ENCODE measurements at places on chromosomes 7 and 10. TPM values are rescaled to one million over a fixed set of nuclear protein-coding genes. Genes with fewer than 3 reads are reported as not detected.
A peak's percentile ranks its signal among the peaks of the same experiment; 100 is the strongest.

DNA sequence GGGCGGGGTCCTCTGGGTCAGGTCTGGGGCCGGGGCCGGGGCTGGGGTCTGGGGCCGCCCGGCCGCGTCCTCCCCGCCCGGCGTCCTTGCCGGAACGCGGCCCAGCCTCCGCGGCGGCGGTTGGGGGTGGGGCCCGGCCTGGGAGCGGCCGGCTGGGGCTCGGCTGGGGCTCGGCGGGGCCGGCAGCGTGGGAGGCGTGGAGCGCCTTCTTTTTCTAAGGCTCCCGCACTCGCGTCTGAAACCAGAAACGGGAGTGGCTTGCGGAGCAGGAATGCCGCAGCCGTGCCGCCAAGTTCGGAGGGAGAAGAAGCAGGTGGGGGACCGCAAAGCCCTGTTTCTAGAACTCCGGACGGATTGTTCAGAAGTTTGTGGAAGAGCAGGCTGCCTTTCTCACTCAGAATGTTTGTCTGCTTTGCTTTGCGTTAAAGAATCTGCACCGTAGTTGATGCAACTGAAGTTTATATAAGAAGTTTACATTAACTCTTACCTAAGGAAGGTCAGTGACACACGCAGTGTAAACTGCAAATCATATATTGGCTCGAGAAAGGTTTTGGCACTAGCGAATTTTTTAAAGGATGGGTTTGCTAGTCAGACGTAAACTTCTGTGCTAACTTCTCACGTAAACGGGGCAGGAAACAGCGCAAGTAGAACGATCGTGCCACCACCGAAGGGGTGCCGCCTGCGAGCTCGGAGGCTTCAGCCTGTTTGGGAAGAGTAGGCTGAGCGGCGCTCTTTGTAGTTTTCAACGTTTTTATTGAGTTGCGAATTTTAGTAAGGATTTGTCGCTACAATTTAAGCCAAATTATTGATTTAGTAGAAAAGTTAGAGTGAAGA lies 729 bp downstream of the DNAJB6 start:
- DNase-seq, result peak; percentile 46

DNA sequence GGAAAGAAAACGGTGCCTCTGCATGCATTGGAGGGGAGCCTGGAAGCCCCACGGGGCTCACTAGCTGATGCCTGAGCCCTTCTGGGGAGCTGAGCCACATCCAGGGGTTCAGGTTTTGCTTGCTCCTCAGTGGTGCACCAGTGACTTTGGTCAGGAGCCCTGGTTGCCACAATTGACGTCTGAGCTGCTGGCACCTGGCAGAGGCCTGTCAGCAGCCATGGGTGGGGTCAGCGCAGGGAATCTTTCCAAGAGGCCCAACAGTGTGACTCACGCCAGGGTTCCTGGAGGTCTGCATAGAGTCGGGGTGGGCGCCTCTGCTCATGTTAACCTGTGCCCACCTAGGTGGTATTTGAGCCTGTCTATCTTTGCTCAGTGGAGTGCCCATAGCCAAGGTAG lies 138.7 kb downstream of the NEURL1 start:
- no peak for DNase-seq

Gene MYOF
- total RNA-seq, result 8.9 TPM

DNA sequence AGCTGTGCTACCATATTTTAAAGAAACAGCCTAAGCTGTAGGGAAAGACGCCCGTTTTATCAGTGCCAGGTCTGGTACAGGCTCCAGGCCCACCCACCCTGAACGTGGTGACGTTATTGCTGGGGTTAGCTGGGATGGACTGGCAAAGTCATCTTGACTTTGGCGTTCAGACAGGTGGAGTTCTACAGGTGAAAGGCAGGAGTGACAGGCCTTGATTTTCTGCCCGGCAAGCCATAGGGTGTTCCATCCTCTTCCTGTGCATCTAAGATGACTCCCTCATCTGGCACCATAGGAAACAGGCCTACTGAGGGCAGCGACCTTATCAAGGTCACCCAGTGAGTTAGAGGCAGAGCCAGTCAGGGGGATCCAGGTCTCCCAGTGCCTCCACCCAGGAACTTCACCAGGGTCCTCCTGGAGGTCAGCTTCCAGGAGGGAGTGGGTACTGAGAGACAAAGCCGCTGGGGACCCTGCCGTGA lies 41.6 kb downstream of the HK1 start:
- DNase-seq, result no peak

DNA sequence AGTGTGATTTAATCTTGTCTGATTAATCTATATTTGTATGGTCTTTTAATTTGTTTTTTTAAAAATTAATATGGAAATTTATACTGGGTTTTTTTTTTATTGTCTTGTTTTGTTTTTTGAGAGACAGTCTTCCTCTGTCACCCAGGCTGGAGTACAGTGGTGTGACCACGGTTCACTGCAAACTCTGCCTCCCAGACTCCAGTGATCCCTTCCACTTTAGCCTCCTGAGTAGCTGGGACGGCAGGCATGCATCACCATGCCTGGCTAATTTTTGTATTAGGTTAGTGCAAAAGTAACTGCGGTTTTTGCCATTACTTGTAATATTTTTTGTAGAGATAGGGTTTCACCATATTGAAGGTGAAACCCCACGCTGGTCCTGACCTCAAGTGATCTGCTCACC lies 73.1 kb downstream of the TET1 start:
- DNase-seq, result no peak

DNA sequence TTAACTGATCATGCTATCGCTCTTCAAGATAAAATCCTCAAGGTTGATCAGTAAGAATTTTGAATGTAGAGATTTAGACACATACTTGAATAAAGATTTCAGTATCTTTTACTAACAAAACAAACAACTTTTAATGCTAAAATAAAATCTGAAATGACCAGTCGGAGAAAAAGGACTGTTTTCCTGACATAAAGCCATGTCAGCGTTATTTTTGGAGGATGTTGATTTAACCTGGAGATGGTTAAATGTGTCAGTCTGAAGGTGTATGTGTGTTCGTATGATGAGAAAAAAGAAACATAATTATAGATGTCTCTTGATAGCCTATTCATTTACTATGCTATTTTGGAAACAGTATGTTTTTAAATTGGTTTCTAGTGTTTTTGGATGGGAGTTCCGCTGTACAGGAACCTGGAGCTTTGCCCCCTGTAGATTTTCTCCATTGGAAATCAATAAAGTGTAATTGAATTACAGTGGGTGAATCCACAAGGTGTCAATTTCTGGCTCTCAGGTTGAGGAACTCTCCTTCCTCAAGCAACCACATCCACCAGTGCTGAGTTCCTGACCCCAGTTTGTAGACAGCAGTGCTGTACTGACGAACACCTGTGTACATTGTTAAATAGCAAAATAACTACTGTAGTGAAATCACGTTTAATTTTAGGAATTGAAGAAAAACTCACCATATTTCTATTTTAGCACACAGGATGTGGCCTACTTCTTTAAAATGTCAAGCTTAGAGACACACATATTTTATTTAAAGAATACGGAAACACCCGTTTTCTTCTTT lies 670.1 kb downstream of the MAGI2 start:
- no peak for DNase-seq

GRCh38 chr10:126049759-126050700 lies 153.7 kb downstream of the FANK1 start:
- no peak for DNase-seq

- no peak for DNase-seq
These were observed 700.5 kb downstream of the GRID1 start for GRCh38 chr10:85666102-85666501.

GRCh38 chr7:15042285-15043065 lies 139.9 kb upstream of the DGKB start:
- no peak for DNase-seq

DNA sequence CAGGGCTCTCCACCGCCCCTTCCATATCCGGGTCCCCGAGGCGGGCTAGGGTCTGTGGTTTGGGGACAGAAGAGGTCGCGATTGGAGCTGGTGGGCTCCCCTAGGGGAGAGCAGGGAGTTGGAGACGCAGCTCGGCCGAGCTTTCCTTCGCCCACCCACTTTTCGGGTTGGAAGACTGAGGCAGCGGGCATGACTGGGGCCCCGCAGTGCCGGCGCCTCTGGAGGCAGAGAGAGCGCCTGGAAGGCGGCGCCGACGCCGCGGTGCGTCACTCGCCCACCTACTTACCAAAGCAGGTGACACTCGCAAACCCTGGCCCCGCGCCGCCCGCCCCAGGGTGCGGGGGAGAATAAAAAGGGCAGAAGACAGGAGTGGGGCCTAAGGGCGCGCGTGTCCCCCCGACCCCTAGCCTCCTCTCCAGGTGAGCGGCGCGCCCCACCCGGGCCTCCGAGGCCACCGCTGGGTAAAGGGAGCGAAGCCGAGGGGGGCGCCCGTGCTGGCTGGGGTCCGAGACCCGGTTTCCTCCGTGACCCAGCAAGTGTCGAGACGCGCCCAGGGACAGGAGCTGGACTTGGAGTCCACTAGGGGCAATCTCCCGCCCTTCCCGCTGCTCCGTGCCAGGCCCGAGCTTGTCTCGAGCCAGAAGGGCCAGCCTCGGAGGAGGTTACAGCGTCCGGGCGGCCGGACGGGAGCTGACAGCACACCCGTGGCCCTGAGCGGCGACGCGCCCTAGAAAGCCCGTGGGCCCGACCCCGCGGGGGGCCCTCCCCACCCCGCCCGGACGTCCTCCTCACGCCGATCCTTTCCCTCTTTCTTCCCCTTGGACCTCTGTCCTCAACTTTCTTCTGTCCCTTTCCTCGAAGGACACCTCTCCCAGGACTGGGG lies 34.4 kb upstream of the GRID1 start:
- DNase-seq, result no peak

Gene ZNF467
- 0.13 TPM for total RNA-seq

DNA sequence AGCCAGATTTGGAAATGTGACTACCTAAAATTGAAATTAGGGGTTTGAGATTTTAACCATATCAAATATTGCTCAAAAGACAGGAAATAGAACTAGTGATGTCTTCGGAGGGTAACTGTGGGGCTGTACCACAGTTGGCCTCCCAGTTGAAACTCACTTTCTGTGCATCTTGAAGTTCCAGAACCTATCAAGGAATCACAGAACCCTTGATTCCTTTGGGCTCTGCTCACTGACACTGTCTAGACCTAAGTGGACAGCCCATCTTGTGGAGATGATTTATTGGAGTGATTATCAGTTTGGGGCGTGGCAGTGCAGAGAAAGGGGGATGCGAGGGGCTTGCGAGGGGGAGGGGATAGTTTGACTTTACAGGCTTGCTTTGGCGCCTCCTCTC lies 134.2 kb upstream of the GJD4 start:
- no peak for DNase-seq

GRCh38 chr7:82347808-82348207 lies 95.8 kb downstream of the CACNA2D1 start:
- no peak for DNase-seq

- no peak for DNase-seq
These were observed 169.3 kb downstream of the ADAM12 start for GRCh38 chr10:126218778-126219649.

Gene CCL24
- total RNA-seq, result not detected

Gene BNIP3
- 163 TPM for total RNA-seq

GRCh38 chr10:7338469-7338868 lies 72.4 kb downstream of the SFMBT2 start:
- no peak for DNase-seq

DNA sequence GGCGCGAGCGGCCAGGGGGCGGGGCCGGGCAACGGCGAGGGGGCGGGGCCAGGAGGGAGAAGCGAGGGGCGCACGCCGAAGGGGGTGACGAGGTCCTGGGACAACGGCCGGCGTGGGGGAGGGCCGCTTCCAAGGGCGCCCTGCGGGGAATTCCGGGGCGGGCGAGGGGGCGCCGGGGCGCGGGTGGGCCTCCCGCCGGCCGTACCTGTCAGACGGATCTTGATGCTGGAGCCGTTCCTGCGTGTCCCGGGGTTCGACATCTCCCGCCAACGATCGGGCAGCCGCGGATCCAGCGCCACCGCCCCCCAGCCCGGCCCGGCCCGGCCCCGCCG lies 421 bp downstream of the SMURF1 start:
- no peak for DNase-seq

Gene OR6B1
- not detected for total RNA-seq

DNA sequence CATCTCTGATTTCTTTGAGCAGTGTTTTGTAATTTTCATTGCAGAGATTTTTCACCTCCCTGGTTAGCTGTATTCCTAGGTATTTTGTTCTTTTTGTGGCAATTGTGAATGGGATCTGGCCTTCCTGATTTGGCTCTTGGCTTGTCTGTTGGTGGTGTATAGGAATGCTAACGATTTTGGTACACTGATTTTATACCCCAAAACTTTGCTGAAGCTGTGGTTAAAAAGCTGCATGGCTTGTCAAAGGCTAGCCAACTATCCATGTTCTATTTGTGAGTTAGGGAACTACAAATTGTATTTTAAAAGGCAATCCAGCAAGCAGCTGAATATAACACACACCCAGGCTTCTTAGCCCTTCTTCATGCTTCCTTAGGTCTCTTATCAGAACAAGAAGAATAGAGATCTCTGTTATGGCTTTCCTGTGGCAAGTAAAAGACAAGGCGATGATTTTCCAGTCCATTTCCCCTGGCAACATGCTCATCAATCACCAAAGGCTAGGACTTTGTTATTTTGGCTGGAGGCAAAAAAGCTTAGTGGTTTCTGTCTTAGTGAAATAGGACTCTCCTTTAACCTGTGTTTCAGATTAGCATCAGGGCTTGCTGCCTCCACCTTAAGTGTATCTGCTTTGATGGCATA lies 77.5 kb downstream of the CDK6 start:
- DNase-seq, result peak; percentile 63

Gene FMC1
- 17.8 TPM for total RNA-seq

- no peak for DNase-seq
These were observed 11.0 kb downstream of the ZNF777 start for GRCh38 chr7:149449897-149450296.

- DNase-seq, result no peak
These were observed 152.0 kb upstream of the PITRM1 start for GRCh38 chr10:3324612-3325038.

DNA sequence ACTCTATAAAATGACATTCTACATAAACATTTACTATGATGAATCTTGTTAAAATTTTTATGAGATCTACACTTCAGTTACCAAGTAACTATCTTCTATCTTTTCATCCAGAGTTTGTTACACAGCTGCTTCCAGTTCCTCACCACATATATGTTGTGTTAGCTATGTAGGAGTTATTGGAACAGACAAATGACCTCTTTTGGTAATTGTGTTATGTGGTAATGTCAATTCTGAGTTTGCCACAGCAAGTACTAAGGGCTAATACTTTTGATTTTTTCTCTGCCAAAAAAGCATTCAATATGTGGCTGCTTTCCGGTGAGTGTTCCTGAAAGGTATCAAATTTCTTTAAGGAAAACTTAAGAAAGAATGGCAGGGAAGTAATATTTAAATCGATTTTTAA lies 573.9 kb upstream of the PCDH15 start:
- no peak for DNase-seq

DNA sequence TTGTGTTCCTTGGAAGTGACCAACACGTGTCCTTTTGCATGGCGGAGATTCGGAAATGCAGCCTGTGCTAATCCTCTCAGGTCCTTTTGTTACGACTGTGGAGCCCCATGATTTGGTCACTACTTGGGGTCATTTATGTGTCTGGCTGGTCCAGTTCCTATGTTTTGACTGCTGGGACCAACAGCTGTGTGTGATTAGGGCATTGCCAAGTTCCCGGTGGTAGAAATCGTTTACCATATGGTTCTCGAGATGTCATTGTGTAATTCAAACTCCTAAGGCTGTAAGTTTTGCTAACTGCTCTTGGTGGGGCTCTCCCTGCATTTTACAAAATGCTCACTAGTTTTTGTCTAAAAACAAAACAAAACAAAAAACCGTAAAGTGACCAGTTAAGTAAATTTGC lies 62.0 kb downstream of the CCNY start:
- no peak for DNase-seq

Gene PNLIP
- not detected for total RNA-seq

All from SK-MEL-5 (cell line).